Stimulated activated CD4-positive, alpha-beta T cell treated with anti-CD3 and anti-CD28 coated beads, TNF-alpha, amount 100 ng/mL, for 24 hours (primary cell): ENCODE measurements at places on chromosomes 12 and 14.

DNA sequence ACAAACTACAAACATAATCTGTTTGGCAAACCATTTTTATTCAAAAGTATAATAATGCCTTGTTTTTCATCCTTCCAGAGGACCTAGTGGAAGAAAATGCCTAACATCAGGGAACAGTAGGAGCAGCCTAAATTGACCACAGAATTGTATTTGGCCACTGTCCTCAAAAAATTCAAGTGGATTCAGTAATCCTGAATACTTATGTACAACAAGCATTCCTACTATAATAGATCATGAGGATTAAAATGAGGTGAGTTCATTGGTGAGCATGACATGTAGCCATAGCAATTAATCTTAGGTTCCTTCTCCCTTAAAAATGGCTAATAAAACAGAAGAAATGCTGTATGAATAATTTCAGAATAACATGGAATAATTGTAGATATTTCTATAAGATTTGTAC is 209.3 kb downstream of the DAD1 start:
- no peak for DNase-seq

DNA sequence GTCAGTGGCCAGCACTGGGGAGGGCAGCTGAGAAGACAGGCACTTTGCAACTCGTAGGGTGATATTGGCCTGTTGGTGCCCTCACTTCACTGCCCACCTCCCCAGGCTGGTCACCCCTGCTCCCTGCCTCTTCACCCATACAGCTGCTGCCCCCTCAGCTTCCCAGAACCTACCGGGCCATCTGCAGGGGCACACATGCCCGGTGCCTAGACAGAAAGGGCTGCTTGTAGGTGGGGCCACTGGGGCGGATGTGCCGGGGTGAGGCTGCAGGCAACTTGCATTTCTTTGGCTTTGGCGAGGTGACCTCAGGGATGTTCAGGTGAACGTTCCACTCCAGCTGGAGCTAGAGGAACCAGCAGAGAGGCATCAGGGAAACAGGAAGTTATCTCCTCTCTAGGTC is 17.2 kb downstream of the FAM186B start:
- DNase-seq = no peak

GRCh38 chr12:46617167-46617566 is 208.6 kb downstream of the SLC38A4 start:
- DNase-seq = no peak

GRCh38 chr12:27936196-27936595 is 36.3 kb downstream of the PTHLH start:
- DNase-seq = no peak

- DNase-seq = no peak
These were observed 76.3 kb downstream of the MAP1LC3B2 start for GRCh38 chr12:116635487-116635886.

DNA sequence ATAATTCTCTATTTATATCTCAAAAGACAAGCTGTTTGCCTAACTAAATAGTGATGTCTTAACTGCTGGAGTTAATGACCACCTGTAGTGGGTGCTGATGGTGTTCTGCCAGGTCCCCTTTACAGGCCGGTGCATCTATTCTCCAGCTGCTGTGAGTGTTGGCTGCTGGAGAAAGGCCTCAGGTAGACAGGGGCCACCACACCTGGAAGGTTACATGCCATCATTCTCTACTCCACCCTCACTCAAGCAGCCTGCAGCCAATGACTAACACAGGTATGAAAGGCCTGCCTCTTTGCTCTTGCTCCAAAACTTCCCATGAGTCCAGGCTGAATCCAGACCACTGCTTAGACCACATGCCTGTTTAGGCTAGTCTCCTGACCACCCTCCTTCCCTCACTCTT is 73.9 kb downstream of the RPS6KA5 start:
- no peak for DNase-seq

DNA sequence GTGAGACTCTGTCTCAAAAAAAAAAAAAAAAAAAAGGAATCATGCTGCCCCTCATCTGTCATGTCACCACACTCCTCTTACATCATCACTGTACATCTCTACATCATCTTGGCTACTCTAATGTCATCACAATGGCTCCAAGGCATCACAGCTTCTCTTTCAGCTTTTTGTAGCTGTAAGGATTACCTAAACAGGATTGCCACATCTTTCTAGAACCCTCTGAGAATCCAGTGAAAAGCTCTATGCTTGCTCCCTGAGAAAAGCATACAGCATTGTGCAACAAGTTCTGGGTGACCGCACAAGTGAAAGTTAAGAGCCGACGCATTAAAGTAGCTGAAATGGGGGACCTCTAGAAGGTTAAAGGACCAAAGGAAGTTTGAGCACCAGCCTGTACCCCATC is 272.5 kb downstream of the C12orf50 start:
- DNase-seq = no peak

GRCh38 chr12:114998118-114998749 is 314.3 kb upstream of the TBX3 start:
- no peak for DNase-seq

DNA sequence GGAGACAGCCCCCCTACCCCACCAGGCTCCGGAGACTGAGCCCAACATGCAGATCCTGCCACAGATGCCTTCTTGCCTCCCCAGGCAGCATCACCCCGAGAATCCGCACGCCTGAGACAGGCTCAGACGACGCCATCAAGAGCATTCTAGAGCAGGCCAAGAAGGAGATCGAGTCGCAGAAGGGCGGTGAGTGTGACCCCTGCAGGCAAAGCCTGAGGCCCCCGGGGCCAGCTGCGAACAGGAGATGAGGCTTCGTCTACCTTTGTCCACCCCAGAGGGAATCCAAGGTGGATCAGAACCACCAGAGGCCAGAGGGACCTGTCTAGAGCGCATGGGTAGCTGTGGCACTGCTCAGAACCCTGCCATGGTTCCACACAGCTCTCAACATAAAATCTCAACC is 56.9 kb downstream of the PHETA1 start:
- no peak for DNase-seq

DNA sequence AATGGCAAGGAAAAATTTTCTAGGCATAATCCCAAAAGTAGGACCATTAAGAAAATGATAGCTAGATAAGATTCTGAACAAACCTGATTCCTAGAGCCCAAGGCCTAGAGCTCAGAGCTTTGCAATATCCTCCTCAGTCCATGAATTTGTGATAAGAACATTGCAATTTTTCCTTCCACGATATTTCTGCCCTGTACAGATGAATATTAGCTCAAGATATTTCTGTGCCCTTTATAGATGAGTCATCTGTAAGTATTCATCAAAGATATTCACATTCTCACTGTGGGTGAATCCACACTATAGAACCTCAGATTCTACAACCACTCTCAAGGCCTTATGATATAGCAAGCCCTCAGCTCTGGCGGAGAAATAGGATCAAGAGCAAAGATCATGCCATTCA is 37.5 kb downstream of the EAPP start:
- no peak for DNase-seq

DNA sequence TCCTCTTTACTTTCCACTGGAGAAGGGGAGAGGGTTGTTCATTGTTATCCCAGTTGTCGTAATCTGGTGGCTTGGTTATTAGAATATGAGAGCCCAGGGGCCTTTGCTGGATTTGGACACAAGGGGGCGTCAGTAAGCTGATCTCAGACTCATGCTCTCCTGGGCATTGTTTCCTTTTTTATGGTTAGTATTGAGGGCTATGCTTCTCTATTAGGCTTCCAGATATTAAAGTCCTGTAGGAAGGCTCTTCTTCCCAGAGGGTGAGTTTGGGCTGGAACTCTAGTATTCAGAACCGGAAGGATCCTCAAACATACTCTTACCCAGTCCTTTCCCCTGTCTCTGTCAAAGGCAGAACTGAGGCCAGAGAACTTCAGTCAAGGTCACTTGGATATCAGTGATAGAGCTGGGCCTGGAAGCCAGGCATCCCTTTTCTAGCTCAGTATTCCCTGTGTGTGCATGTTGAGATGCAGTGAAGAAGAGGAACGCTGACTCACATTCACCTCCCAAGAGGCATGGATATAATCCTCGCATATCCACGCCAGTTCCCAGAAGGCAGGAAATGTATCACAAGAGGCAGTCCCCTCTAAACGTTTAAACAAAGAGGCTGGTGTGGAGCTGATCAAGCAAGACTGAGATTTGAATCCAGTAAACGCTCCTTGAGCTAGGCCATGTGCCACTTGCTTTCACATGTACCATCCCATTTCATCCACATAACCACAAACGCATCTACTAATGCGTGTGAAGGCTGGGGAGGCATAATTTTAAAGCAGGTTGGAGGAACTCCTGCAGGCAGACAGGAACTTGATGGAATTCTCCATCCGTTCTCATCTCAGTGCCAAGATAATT is 41.6 kb downstream of the UBE3B start:
- peak; percentile 25 for DNase-seq
